ENCODE measurements at places on chromosomes 7 and 10.

DNA sequence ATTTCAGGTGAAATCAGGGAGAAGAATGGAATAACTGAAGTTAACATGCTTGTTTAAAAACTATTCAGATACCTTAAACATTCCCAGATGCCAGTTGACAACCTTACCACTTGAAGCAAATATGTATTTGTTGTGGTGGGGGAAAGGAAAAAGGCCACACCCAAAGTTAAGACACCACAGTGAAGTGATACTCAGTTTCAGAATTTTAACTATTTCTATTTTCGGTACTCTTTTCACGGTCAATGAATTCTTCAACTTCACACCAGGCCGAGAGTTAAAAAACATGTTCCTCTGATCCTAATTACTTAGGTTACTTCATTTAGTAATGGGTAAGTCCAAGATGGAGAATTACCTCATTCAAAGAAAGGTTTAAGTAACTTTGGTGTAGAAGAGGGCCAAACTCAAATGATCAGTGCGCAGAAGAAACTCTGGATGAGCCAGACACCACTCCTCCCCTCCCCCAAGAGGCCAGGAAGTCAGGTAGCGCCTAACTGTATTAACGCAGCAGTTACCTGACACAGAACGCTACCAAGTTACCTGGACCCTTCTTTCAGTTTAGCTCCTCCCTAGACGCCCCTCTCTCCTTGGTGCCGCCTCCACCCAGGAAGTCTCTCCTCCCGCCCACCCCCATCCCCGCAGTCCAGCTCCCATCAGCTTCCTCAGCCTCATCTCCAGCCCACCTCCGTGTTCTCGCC lies 700 bp downstream of the MTPN start:
- DNase-seq = no peak

DNA sequence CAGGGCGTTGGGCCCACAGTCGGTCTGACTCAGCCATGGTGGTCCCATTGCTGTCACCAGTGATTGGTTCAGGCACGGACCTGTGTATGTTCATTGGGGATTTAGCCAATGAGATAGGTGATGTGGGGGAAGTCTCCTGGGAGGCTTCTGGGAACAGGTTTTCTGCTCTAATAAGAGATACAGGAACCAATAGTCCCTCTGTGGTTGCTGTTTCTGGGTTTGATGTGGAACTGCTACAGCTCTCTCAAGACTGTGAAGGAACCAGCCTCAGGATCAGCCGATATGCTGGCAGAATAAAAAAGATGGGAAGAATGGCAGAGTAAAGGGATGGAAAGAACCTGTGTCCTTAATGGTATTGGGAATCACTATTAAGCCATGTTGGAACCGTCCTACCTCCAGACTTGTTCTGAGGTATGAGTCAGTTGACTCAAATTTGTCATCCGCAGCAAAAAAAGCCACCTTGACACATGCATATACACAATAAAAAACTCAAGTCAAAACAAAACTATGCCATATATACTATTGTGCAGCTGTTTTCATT lies 70.6 kb downstream of the MCMBP start:
- no peak for DNase-seq

DNA sequence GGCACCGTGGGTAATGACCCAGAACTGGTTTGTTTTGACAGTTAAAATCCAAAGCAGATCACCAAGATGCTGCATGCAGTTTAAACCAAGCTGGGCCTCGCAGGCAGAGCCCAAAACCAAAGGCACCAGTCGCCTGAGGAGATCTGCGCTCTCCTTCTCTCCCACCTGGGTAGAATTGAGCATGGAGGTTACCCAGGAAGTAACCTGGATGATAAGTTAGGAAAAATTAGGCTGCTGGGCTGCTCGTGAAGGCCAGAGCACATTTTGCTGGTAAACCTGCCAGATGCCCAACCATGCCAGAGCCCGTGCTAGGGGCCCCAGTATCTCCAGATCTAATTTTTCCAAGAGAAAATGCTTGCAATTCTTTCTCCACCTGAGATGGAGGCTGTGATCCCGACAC lies 388.3 kb upstream of the MGMT start:
- DNase-seq = no peak

GRCh38 chr10:84933402-84933801 lies 605.0 kb downstream of the CCSER2 start:
- DNase-seq = no peak

DNA sequence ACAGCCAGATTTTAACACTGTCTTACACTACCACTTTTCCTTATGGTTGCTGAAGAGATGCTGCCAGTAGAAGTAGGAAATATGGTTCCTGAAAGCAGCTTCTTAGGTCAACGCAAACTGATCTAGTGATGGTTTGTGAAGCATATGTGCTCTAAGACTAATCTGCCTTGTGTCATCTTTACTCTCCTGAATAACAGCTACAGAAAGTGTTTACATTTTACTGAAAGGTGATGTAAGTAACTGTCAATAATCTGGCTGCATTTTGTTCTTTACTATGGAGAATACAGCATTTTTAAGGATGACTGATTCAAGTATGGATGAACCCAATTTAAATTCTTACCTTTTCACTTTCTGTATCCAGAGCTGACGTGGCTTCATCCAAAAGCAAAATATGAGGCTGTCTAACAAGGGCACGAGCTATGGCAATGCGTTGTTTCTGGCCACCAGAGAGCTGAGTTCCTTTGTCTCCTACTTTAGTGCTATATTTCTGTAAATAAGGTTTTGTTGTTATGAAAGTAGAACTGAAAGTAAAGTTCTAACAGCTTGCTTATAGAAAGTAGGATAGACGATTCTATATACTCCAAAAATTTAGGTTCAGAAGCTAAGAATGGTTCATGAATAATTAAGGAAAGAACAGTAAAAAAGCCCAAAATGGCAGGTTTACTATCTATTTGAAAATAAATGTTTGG lies 30.2 kb upstream of the ABCB4 start:
- DNase-seq = no peak

- DNase-seq = no peak
Observed at GRCh38 chr7:21762469-21762868, 183.2 kb downstream of the CDCA7L start.

DNA sequence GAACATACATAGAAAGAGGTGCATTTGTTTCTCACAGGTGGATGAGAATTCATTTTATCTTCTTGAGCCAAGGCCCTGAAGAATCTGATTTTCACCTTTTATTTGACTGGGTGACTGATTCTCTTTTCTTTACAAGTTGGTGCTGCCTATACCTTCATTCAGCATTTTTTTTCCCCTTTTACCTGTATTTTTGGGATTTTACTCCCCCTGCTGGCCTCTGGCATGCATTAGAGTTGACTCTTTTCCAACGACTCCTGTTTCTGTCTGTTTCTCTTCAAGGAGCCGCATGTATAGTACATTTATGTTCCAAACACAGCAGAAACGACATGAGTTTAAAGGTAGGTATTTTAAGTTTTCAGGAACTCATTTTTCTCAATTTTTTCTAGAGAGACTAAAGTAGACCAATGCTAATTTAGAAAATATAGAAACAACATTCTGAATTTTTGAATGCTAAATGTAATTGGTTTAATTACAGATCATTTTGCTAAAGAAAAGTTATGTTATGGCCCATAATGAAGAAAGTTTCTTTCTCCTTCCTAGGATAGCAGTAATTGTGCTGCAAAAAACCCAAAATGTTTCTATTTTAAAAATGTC lies 149.8 kb upstream of the HDAC9 start:
- DNase-seq = peak; percentile 47

GRCh38 chr7:140209866-140210609 lies 33.3 kb upstream of the KDM7A start:
- no peak for DNase-seq

- DNase-seq = no peak
Observed at GRCh38 chr10:63883861-63884260, 362.7 kb downstream of the REEP3 start.

DNA sequence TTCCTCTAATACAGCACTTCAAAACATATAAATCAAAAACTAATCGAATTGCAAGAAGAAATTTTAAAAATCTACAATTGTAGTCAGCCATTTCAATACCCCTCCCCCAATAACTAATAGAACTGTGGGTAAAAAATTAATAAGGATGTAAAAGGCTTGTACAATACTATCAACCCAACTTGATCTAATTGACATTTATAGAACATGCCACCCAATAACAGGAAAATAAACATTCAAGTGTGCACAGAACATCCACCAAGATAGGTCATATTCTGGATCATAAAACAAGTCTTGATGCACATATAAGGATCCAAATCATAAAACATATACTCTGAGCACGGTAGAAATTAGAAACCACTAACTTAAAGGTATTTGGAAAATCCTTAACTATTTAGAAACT lies 4.0 kb upstream of the GPAM start:
- no peak for DNase-seq

- no peak for DNase-seq
Observed at GRCh38 chr10:89001024-89001728, 10.6 kb downstream of the FAS start.

- DNase-seq = no peak
Observed at GRCh38 chr10:70672165-70673042, at the start of gene ADAMTS14. Gene ADAMTS14 (plus strand): TSS chr10:70672506. CDS start chr10:70672803, 297 bp downstream.

DNA sequence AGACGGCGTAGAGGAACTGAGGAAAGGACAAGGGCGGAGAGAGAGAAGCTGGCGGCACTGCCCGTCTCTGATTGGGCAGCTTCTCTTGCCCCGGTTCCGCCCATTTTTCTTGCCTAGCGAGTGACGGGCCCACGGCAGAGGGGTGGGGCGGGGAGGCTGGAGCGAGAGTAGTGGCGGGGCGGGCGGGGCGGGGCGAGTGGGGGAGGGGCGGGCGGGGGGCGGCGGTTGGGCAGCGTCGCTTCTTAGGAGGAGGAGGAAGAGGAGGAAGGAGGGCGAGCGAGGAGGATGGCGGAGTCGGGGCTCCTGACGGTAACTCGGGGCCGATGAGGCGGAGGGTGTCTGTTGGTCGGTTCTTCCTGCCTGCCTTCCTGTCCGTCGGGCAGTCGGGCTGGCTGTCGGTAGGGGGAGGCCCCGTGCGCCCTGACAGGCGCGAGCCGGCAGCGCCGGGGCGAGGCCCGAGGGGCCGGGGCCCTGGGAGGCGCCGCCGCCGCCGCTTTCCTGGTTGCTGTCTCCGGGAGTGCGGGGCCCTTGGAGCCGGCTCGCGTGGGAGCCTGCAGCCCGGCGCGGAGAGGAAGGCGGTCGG lies at the start of gene SHOC2:
SHOC2 (plus strand) TSS at position 256 of the 583 bp plus-strand sequence. CDS start 44,755 bp downstream, outside the sequence.
- no peak for DNase-seq

Measured in amniotic epithelial cell (primary cell).